Glutamatergic neuron (in vitro differentiated cells): ENCODE measurements at places on chromosomes 12 and 14. TPM values are rescaled to one million over a fixed set of nuclear protein-coding genes. Genes with fewer than 3 reads are reported as not detected.

Gene TRIM9
- total RNA-seq: 11.9 TPM

Gene EPYC
- total RNA-seq: not detected

Gene CATSPERB
- not detected for total RNA-seq

Gene SP7
- total RNA-seq: not detected
